Cardiac fibroblast (primary cell): ENCODE measurements at places on chromosomes 3 and 15.

DNA sequence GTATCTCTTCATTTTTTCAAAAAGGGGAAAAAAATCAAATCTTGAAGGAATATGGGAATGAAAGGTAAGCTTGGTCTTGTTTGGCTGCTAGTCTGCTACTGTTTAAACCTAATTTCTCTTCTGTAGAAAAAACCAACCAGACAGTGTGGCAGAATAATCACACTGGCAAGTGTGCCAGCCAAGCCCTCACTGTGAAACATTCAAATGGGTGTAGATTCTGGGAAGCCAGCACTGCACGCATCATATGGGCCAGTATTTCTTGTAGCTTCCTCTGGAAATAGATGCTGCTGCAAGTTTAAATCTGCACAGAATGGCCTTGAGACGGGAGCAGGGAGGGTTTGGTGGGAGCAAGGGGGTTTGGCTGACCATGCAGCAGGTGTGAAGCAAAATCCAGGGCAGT lies 62.1 kb downstream of the POMGNT2 start:
- no peak for DNase-seq

- DNase-seq = no peak
Observed at GRCh38 chr3:152469248-152470025, 200.7 kb downstream of the MBNL1 start.

DNA sequence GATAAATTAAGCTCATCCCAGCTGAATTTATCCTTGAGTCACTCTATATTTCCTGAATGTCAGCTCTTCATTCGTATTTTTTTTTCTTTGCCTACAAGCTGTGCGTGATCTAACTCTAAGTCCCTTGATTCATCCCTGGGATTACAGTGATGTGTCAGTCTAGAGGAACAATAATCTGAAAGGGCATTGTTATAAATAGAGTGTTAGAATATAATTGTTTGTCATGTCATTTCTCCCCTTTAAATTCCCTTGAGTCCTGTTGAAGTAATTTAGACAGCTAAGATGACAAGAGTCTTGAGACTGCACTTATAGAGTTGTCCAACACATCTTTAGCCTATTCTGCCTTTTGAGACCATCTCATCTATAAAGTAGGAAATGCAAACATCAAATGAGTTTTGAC lies 621.8 kb downstream of the ZIC1 start:
- no peak for DNase-seq

DNA sequence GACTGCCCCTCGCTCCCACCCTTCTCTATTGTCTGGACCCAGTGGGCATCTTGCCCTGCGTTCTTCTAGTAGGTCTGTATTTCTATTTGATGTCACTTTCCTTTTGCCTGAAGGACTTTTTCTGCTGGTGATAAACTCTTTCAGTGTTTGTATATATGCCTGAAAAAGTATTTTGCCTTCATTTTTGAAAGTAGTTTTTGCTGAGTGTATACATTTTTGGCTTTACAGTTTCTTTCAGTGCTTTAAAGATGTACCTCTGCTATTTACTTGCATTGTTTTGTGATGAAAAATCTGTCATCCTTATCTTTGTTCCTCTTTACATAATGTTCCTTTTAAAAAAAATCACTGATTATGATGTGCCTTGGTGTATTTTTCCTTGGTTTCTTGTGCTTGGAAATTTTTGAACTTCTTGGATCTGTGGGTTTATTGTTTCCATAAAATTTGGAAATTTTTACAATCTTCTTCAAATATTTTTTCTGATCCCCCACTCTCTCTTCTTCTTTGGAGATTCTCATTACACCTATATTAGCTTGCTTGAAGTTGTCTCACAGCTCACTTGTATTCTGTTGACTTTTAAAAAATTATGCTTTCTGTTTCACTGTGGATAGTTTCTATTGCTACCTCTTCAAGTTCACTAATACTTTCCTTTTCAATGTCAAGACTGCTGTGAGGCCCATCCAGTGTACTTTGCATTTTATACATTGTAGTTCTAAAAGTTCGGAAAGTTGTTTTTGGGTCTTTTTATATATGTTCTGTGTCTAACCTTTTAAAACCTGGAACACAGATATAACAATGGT lies 67.8 kb downstream of the RGMA start:
- DNase-seq = no peak

DNA sequence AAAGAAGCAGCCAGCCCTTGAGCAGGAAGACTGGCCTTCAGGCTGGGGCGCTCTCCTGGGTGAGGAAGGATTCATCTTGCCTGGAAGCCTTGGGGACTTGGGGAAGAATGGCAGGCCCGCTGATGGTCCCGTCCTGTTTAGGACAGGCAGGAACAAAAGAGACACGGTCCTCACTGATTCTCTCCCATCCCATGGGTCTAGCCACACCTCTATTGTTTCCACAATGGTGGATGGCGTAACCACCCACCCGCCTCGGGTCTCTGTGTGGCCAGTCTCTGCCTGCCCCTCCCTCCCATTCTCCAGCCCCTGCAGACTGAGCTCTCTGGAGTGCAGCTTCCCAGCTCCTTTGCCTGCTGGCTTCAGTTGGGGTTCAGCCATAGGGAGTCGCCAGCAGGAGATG lies 284.3 kb downstream of the UACA start:
- no peak for DNase-seq

GRCh38 chr3:151265866-151266265 lies 12.5 kb downstream of the P2RY14 start:
- no peak for DNase-seq

- DNase-seq = no peak
Observed at GRCh38 chr3:56917361-56918110, 115.8 kb upstream of the ARHGEF3 start.

DNA sequence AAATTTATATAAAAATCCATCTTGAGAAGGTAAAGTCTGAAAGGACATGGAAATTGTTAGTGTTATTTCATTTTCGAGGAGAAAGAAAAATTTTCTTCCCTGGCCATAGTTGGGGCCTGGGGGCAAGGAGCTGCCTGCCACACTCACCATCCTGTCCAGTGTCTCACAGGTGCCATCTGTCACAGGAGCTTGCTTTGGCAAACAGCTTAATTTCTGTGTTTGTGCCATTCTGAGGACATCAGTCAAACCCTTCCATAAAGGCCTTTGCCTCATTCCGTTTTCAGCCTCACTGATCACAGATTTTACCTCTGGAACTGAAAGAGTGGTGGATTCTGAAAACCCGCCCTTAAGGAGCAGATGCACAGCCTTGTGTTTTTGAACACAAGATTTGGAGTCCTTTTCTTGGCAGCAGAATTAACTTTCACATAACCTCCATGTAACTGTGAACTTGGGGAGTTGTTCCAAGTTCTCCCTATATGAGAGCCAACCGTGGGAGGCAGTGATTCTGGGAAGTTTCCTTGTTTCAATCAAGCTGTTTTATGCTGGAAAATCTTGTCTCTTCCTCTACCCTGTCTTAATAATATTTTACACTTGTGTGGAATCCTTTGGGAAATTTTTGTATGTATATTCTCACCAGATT lies 254.7 kb downstream of the CACNA2D3 start:
- DNase-seq = no peak

DNA sequence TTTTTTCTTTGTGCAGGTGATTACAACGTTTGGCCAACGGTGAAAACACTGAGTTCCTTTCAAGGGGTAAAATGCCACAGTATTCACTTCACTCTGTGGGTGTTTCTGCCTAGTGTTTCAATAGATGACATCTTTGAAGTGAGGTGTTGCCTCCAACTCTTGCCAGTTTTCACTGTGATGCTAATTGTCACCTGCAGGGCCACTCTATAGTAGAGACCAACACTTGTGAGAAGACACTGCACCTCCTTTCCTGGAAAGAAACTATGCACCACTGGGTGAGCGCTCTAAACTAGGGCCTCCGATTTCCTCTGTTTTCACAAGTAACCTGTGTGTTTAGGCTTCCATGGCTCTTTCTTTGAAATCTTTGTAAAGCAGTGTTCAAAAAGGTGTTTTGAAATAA lies 98.3 kb downstream of the THRB start:
- DNase-seq = no peak

DNA sequence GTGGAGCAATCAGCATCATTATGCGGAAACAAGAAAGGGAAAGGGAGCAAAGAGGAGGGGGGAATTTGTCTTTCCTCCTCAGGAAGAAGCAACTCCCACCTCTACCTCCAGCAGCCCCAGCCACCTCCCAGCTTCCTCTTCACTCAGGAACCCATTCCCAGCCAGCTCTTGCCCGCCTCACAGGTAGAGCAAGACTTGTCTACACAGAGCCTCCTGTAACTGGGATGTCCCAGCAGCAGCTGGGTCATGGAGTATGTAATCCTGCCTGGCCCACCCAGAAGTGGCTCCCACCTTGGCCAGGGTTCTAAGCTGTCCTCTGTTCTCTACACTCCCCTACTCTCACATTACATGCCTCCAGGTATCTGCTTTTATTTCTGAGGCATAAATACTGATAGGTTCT lies 14.0 kb downstream of the IGDCC3 start:
- no peak for DNase-seq
